ENCODE measurements at places on chromosomes 7 and 10. TPM values are rescaled to one million over a fixed set of nuclear protein-coding genes. Genes with fewer than 3 reads are reported as not detected.

The IGF2BP3 gene
- total RNA-seq, result 0.46 TPM

- DNase-seq, result no peak
- H3K4me1 ChIP-seq, result no peaks in the 10 kb centered on the region
- no peaks in the 10 kb centered on the region for H3K36me3 ChIP-seq
- no peaks in the 10 kb centered on the region for H3K27me3 ChIP-seq
Measured at GRCh38 chr10:74207691-74208480, 56.9 kb downstream of the ADK start.

The GPR158 gene
- not detected for total RNA-seq

- H3K4me3 ChIP-seq, result no peak overlapping the region
- H3K27ac ChIP-seq, result no peak overlapping the region
- no peaks in the 10 kb centered on the region for H3K4me1 ChIP-seq
- no peak for DNase-seq
- peaks cover 19% of the 10 kb centered on the region for H3K27me3 ChIP-seq
Measured at GRCh38 chr10:77442699-77443189, 194.9 kb downstream of the KCNMA1 start.

GRCh38 chr7:33087858-33088257 is 21.3 kb downstream of the RP9 start:
- H3K36me3 ChIP-seq, result no peaks in the 10 kb centered on the region
- H3K4me1 ChIP-seq, result no peaks in the 10 kb centered on the region
- no peaks in the 10 kb centered on the region for H3K27me3 ChIP-seq
- H3K4me3 ChIP-seq, result no peak overlapping the region

The NAT16 gene
- total RNA-seq, result not detected

GRCh38 chr10:122420624-122421007 is 33.8 kb upstream of the ARMS2 start:
- peak overlapping the region; percentile 57 for H3K27ac ChIP-seq
- peaks cover 50% of the 10 kb centered on the region for H3K4me1 ChIP-seq
- no peaks in the 10 kb centered on the region for H3K27me3 ChIP-seq

The PLCE1 gene
- total RNA-seq, result 0.03 TPM

GRCh38 chr10:49138361-49138891 is 4.6 kb upstream of the FAM170B start:
- H3K27me3 ChIP-seq, result no peaks in the 10 kb centered on the region
- H3K27ac ChIP-seq, result no peak overlapping the region
- no peak overlapping the region for H3K4me3 ChIP-seq
- H3K4me1 ChIP-seq, result no peaks in the 10 kb centered on the region
- DNase-seq, result no peak

DNA sequence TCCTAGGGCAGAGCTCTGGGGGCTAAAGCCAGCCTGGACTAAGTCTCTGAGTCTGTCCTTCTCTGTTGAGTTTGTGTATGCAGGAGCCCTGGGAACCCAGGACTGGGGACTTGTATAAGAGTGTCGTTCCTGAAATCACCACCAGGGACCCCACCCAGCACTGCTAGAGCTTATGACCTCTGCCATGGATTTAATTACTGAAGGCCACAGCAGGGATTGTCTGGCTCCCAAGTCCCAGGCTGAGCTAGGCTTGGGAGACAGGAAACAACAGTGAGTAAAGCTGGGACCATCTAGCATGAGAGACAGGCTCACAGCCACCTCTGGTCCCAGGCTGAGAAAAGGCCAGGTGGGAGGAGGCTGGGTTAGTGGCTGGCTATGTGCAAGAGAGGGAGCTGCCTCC is 1.4 kb upstream of the TSPAN15 start:
- no peak overlapping the region for H3K4me3 ChIP-seq
- peaks cover 23% of the 10 kb centered on the region for H3K4me1 ChIP-seq
- no peak for DNase-seq

DNA sequence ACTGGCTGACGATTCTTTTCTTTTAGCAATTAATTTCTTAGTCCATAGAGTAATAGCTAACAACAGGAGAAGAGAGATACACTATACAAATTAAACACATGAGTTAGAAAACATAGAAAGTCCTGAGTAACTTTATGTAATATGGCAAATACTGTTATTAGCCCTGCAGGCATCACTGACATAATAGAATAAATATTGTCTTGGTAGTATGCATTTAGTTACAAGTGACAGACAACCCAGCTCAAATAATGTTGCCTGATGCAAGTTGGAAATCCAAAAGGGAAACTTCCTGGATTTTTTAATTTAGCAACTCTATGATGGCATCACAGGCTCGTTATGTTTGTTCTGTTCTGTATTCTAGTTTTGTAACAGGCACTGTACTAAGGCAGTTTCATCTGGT is 95.1 kb downstream of the DKK1 start:
- no peaks in the 10 kb centered on the region for H3K4me1 ChIP-seq
- H3K27me3 ChIP-seq, result no peaks in the 10 kb centered on the region
- no peak overlapping the region for H3K27ac ChIP-seq
- no peak for DNase-seq
- H3K36me3 ChIP-seq, result no peaks in the 10 kb centered on the region
- H3K4me3 ChIP-seq, result no peak overlapping the region

The TRIL gene
- not detected for total RNA-seq
